ENCODE measurements at places on chromosomes 13 and 19.

DNA sequence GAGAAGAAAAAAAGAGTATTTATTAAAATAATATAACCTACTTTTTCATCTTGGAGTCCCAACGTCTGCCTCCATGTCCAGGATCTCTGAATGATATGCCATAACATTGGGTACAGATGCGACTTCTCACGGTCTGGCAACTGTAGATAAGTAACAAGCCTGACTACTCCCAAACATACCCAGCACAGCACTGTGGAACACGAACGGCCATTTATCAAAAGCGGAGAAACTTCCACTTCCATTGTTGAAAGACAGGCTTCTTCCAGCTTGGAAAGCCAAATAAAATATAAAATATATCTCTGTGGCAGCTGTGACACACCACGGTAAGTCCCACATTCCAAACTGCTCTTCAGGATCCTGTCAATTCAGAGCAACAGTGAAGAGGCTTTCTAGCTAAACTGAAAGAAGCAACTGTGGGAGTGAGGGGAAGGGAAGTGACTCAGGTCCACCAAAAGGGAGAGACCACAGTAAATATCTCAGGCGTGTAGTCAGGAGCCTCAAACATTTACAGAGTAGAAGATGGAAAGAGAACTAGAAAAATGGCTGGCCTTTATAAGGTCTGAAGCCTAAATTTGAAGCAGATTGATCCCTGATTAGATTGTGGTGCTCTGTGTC is 331.7 kb downstream of the LIG4 start:
- DNase-seq, result no peak

DNA sequence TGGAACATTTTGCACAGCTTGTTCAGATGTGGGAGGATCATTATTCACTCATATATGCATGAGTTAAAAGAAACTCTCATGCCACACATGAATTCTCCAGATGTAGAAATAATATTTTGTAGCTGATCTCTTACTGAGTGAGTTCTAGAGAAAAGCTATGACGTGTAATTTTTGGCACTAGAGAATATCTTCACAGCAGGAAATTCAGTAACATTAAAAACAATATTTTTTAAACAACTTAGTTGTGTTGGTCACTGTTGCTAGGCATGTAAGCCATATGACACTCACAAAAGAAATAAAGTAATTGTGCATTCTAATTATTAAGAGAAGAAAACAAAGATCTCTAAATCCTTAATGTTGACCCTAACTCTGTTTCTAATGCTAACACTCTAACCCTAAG is 371.4 kb upstream of the SLC10A2 start:
- no peak for DNase-seq

GRCh38 chr13:32267836-32268439 is 47.2 kb downstream of the ZAR1L start:
- no peak for DNase-seq

- no peak for DNase-seq
Observed at GRCh38 chr19:44765033-44765948, 12.4 kb upstream of the CBLC start.

- DNase-seq, result no peak
Observed at GRCh38 chr13:110116072-110116487, 190.9 kb downstream of the COL4A1 start.

- DNase-seq, result no peak
Observed at GRCh38 chr19:13033819-13034611, 38.7 kb downstream of the NFIX start.

DNA sequence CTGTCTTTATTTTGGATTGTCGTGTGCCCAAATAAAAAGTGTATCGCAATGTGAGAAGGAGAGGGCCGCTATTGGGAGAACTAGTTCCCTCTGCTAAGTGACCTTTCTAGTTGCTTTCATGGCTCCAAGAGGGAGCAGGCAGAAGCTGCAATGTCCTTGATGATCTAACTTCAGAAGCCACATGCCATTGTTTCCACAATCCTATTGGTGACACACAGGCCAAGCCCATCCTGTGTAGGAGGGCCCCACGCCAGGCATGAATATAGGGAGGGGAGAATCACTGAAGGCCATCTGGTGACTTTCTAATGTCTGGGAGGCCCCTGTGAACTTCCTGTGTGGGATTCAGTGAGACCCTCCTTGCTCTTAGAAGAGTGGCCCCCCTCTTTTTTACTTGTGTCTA is 47.8 kb upstream of the KPNA3 start:
- no peak for DNase-seq

GRCh38 chr13:113770937-113771336 is 11.9 kb downstream of the TMEM255B start:
- no peak for DNase-seq

DNA sequence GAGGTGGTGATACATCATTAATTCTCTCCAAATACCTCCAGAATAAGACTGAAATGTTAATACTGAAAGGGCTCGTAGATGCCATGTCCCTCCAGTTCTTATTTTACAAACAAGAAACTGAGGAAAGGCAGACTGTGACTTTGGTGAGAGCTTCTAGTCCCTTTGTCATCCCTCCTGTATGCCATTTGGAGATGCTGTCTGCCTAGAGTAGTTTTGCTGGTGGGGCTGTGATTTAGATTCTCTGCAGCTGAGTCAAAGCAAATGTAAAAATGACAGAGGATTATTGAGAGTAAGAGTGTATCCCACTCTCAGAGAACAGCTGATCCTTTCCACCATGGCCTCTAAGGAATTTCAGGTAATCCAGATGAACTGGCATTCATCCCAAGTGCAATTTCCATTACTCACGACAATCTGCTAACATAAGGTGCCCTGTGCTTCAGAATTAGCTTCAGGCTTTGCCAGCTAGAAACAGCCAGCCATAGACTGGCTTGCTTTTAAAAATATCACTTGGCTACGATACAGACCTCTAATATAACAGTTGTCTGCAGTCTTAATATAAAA is 16.8 kb downstream of the PABPC3 start:
- DNase-seq, result peak; percentile 95

DNA sequence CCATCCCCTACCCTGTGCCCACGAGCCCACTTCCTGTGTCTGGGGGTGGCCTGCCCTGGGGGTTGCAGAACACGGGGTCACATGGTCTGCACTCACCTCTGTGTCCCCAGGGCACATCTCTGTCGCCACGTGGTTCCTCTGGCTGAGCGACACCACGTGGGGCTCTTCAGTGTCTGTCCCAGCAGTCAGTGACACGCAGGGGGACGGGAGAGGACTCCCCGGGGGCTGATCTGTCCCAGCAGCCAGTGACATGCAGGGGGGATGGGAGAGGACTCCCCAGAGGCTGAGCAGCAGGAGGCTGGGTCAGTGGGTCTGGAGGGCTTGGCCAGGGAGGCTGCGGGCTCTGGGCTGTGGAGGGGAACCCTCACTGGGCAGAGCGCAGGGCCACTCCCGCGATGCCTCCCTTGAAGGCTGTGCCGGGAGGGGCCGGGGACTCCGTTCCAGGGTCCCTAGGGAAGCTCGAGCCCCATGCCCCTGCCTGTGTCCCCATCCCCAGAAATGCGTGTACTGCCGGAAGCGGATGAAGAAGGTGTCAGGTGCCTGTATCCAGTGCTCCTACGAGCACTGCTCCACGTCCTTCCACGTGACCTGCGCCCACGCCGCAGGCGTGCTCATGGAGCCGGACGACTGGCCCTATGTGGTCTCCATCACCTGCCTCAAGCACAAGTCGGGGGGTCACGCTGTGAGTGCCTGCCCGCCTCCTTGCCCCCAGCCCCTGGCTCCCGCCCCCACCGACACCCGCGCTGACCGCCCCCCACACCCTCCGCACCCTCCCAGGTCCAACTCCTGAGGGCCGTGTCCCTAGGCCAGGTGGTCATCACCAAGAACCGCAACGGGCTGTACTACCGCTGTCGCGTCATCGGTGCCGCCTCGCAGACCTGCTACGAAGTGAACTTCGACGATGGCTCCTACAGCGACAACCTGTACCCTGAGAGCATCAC is 174.8 kb downstream of the KDM4B start:
- no peak for DNase-seq

DNA sequence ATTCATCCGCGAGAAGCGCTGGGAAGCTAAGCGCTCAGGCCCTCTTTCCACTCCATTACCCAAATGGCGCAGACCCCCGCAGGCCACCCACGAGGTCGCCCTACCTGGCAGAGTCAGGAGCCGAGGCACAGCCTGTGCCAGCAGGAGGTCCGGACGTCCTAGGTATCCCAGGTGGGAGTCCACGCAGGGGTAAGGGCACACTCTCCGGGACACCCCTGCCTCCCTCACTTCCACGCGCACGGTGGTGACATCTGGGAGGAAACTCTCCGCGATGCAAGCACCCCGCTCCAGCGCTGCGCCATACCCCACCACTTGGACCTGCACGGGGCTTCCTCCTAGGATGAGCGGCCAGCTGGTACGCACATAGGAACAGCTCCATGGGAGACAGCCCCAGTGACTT is 95.1 kb upstream of the ARHGEF7 start:
- DNase-seq, result no peak

- DNase-seq, result no peak
Observed at GRCh38 chr19:37999309-38000213, 92.6 kb downstream of the SIPA1L3 start.

DNA sequence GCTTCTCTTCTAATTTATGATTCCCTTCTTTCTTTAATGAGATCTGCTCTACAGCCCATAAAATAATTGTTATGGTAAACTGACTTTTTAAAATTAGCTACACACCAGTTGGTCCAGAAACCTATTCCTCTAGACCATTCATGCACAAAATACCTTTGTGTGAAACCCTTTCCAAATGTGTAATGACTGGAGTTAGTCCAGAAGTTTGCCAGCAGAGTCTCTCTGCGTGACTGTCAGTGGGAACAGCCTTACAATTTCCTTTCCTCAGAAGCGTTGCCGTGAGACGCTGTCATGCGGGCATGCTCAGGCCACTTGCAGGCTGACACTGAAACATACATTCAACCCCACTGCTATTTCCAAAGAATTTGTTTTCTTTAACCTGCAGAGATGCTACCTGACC is 965.2 kb downstream of the PCDH9 start:
- no peak for DNase-seq

DNA sequence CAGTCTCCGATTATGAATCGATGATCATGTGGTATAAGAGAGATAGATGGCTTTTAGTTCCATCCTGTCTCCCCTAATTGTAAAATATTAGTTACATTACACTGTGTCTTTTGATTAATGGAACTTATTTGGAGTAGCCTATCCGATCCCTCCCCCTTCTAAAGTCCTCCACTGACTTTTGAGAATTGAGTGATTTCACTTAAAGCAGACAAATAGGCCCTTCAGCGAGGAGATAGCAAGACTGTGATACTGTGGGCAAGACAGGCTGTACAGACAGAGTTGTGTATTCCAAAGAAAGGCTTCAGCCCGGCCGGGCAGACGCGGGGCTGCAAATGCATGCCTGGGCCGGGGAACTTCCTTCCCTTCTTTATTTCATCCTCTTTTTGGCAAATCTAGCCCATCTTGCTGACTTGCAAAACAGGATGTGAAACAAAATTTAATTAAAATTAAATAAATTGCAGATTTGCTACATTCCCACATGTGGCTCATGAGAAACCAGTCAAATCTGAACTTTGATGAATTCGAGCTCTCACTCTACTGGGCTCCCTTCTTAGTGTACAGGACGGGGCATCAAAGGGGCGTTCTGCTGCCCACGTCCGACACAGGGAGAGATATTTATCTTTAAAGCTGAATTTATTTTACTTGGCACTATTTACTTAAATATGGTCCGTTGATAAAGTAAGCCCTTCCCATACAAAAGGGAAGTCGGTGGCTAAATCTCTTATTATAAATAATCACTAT is 314.8 kb downstream of the ZNF536 start:
- DNase-seq, result no peak

DNA sequence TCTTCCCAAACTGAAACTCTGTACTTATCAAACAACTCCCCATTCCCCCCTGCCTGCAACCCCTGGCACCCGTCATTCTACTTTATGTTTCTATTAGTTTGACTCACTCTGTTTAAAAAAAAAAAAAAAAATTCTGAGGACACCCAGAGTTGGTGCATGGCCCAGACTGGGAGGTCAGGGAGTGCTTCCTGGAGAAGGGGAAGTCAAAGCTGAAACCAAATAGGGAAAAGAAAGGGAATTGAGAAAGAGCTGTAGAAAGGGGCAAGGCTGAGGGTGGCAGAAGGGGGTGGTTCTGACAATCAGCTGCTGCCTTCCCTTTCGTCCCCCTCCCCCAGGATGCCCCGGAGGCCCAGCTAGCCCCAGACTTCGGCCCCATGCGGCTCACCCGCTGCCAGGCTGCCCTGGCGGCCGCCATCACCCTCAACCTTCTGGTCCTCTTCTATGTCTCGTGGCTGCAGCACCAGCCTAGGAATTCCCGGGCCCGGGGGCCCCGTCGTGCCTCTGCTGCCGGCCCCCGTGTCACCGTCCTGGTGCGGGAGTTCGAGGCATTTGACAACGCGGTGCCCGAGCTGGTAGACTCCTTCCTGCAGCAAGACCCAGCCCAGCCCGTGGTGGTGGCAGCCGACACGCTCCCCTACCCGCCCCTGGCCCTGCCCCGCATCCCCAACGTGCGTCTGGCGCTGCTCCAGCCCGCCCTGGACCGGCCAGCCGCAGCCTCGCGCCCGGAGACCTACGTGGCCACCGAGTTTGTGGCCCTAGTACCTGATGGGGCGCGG is 9.0 kb upstream of the STRN4 start:
- no peak for DNase-seq

DNA sequence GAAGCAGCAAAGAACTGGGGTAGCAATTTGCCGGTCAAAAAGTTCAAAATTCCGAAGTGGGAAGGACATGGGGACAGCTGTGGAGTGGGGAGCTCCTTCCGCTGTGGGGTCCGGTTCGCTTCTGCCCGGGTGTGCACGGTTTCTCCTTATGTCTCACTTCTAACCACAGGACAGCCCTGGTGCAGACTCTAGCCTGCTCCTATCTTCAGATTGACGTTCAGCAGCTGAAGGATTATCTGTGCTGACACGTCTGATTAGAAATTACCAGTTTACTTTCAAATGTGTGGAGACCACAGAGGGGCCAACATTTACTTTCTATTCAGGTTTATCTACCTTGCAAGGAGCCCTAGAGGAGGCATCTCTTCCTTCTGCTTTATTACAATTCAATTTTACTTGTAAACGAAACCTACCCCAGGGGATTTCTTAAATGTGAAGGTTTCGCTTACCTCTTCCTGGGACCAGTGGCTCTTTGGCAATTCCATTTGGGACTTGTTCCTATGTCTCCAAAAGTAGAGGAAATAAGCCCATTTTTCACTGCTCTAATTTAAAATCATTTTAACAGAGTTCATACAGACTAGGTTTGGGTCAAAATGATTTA is 27.3 kb downstream of the LHFPL6 start:
- DNase-seq, result no peak

- no peak for DNase-seq
Observed at GRCh38 chr13:24618011-24618955, 61.9 kb upstream of the ATP12A start.

- no peak for DNase-seq
Observed at GRCh38 chr13:41289463-41289881, 21.6 kb upstream of the NAA16 start.
